GM12865 (cell line): ENCODE measurements at places on chromosomes 12 and 14.
A peak's percentile ranks its signal among the peaks of the same experiment; 100 is the strongest.

DNA sequence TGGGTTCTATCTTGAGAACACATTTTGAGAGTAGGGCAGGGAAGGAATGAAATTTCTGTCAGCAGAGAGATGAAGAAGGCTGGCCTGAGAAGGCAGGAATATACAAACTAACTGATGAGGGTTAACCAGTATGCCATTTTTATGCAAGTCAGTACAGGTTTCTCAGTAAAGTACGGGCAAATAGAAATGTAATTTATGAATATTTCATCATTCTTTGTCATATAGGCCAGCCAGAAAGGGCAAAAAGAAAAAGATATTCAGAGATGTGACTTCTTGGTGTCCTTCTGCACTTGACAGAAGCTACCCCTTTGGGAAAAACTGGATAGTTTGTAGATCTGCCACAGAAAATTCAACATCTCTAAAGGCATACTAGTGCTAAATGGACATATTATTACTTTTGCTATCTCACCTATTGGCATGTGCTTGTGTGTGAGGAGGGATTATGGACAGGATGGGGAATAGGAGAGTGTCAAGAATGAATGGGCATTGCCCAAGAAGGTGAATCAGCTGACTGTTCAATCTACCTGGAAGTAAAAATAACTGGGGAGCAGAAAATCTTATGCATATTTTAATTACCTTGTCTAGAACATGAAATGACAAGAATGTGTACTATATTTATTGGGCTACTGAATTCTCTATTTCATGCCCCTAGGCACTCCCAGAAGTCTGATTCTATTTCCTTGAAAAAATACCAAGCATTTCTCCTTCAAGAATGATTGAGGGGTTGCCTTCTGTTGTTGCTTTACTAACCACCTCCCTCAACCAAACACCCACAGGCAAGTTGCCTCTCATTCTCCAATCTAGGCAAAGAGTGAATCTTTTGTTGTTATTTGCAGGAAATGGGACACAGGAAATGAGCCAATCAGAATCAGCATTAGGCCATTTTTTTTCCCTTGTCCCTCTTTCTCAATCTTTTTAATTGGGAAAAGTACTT is 175.1 kb upstream of the SLC38A2 start:
- no peak for DNase-seq

DNA sequence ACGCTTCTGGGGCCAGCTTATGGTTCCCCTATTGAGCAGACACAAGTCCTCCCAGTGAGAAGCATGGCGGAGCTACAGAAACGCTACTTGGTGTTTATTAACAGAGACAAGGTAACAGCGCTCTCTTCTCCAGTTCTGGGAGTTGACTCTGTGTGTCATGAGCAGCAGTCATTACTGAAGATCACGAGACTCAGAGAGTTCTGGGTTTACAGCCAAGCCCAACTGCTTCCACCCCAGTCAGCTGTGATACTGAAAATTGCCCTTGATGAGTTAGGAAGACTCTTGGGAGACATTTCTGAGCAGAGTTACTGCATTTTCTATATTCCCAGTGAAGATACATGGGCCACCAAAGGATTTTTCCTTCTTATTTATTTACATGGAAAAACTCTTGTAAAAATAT is 48.6 kb downstream of the CFAP251 start:
- no peak for DNase-seq

GRCh38 chr14:75242546-75243273 is 35.9 kb upstream of the FOS start:
- DNase-seq = no peak

DNA sequence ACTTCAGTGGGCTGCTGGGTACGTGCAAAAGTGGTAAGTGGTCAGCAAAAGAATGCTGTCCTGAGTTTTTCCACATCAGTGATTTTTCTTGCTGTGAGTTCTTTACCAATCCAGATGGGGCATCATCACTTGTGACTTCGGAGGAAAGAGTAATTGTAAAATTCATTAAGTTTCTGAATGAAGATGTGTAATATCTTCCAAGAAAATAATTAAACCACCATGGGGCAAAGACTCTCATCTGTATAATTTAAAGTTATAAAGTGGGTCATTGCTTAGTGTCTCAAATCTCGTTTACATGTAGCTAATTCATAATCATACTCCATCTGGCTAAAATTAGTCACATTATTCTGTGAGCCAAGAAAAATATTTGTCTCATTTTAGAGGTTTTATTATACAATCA is 10.8 kb upstream of the MED6 start:
- no peak for DNase-seq

DNA sequence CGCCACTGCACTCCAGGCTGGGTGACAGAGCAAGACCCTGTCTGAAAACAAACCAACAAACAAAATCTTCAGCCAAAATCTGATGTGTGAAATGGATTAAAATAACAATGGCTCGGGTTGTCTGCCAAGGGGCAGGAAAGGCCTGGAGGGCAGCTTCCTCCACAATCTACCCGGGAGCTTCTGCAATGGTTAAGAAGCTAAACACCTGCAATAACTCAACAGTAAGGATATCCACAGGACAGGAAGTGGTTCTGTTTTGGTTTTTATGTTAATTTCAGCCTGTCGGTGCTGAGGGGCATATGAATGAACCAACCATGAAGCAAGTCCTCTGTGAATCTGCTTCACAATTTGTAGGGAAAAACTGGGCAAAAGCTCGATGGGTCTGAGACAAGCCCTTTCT is 34.4 kb downstream of the RAD52 start:
- DNase-seq = no peak

GRCh38 chr12:55516391-55516790 is 24.2 kb downstream of the OR6C68 start:
- DNase-seq = no peak

DNA sequence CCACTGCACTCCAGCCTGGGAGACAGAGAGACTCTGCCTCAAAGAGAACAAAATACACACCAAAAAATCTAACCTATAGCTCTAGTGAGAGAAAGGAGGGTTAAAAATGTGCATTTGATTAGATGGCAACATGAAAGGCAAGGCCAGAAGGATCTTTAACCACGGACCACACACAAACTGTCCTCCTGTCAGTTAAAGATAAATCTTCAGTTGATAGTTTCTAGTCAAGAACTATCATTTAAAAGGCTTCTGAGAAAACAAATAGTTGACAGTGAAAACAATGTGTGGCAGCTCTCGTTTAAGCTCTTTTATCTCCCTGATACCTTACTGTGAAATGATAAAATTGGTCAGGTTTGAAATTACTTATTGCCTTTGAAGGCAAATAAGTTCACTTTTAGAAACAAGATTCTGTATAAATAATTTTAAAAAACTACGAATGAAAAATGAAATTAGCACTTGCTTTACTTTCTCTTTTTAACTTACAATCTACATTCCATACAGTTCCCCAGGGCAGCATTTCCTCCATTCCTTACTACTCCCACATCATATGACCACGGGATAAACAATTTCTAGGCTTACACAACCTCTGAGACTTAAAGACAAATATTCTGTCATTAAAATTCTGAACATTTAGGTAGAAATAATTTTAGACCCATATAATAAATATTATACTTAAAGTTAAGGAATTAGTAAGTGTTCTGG is 71.4 kb upstream of the GNPNAT1 start:
- DNase-seq = no peak

DNA sequence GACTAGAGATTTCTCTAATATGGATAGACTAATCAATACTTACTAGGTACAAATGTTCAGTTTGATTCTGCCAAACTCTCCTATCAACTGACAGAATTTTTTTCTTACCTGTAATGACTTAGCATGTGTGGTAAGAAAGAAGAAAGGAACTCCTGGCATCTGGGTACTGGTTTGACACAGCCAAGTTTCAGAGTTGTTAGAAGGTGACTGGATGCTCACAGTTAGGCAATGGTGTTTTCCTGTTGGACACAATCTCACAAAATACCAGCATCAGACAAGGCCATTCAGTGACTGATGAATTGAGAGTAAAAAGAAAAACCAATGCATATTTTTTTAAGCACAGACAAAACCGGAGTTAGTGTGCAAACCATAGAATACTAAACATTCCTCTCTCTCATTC is 4.2 kb downstream of the MUCL1 start:
- peak; percentile 13 for DNase-seq

- no peak for DNase-seq
These were observed 99.1 kb downstream of the BICD1 start for GRCh38 chr12:32205731-32206130.

DNA sequence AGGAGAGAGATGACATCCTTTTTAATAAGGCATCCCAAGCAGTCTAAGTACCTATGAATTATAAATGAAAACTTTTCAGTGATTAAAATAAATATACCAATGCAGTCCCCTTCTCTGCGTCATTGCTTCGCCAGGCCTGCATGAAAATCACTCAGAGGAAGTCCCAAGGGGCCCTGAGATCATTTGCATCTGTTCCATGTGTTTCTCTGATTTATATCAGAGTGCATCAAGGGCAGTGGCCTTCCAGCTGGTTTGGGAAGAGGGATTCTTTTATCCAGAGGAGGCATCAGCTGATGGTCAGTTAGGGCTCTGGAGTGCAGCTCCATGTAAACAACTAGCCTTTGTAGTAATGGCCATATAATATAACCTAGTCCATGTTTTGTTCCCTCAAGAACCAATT is 210.1 kb downstream of the RGS6 start:
- DNase-seq = no peak

- DNase-seq = no peak
These were observed 37.7 kb upstream of the DICER1 start for GRCh38 chr14:95195031-95195430.

DNA sequence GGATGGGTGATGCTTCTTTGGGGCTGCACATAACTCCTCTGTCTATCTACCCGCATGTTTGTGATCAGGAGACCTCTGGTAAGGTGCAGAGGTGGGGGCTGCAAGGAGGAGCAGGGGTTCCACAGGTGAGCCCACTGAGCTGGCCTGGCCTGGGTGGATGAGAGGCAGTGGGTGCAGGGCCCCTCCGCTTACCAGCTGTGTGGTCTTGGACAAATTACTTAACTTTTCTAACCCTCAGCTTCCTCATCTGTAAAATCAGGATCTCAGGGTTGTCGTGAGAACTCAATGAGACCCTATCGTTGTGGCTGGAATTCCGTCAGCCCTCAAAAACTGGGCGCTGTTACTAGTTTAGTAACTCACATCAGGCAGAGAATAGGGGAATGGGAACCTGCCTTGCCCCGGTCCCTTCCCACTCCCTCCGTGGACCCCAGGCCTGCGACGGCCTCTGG is 7.5 kb downstream of the PTPN6 start:
- DNase-seq = no peak
